Left renal pelvis (tissue), 4 donors: ENCODE measurements at places on chromosomes 5 and 9.

- DNase-seq: no peak
Observed at GRCh38 chr9:13816837-13817236, 497.1 kb downstream of the NFIB start.

DNA sequence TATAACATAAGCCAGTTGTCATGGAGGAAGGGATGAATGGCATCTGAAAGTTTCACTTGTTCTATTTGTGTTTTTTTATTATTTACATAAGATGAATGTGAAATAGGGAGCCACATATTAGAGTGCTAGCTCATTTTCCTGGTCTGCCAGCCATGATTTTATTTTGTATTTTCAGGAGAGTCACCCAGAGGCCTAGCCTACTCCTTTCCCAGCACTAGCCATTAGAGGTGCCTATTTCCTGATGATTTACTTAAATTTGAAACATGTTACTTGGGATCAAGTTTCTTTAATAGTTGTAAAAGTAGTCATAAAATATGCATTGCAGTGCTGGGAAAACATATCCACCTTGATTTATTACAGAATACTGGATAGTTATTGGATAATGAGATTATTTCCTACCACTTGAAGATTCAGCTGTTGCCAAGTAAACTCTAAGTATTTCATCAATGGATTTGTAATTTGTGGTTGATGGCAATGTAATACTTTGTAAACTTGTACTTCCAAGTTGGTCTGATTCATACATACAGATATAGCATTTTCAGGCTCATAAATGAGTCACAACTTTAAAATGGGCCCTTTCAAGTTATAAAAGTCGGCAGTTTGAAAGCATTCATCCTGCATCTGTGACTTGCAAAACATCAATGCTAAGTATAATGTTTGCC lies 50.8 kb downstream of the KCNN2 start:
- DNase-seq: no peak

GRCh38 chr5:54616031-54616430 lies 98.5 kb downstream of the SNX18 start:
- DNase-seq: no peak

DNA sequence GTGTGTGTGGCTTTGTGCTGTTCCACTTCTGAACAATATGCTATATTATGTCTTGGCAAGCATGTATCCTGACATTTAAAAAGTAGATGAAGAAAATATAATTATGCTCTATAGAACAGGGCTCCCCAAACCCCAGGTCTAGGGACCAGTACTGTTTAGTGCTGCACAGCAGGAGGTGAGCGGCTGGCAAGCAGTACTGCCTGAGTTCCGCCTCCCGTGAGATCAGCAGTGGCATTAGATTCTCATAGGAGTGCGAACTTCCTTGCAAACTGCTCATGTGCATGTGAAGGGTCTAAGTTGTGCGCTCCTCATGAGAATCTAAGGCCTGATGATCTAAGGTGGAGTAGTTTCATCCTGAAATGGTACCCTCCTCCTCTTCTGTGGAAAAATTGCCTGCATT lies 979.1 kb upstream of the CTNND2 start:
- no peak for DNase-seq

DNA sequence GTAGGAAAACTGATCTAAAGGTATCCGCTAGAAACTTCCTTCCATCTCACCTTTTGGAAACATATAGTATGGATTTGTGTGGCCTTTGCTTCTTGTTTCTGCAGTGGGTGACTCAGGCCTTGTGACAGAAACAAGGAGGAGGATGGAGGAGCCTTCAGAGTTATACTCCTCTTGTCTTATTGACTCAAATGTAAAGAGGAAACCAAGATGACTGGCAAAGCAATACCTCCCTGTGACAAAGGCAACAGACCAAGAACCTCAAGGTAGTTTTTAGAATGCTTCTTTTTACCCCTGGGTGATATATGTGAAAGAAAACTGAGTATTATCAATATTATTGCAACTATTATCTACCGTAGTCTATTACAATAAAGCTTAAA lies 123.3 kb upstream of the SLIT3 start:
- DNase-seq: no peak
